ENCODE measurements at places on chromosomes 3 and 15.

DNA sequence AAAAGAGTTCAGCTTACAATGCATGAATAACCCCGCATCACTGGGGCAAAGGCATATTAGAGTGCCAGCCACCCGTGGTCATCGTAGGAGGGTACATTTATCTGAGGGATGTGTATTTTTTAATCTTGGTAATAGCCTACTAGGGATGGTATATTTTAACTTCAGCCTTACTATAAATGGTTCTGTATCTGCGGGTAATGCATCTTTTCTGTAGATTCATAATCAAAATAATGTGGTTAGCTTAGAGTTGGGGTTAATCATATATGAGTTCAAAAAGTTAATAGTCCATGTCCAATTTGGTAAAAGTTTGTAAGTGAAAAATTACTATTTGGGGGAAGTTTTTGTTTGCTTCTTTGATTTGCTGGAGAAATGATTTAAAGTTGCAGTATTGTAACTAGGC is 263.7 kb upstream of the UBE2E1 start:
- no peak for DNase-seq

GRCh38 chr3:152202976-152203626 is 65.6 kb upstream of the MBNL1 start:
- DNase-seq, result no peak

GRCh38 chr3:12131351-12132090 is 27.2 kb downstream of the TIMP4 start:
- DNase-seq, result no peak

GRCh38 chr3:120648290-120648689 is 33.7 kb downstream of the HGD start:
- no peak for DNase-seq
